ENCODE measurements at places on chromosomes 1 and 21.

GRCh38 chr1:237687804-237688203 is 202.9 kb downstream of the ZP4 start:
- no peak for DNase-seq

DNA sequence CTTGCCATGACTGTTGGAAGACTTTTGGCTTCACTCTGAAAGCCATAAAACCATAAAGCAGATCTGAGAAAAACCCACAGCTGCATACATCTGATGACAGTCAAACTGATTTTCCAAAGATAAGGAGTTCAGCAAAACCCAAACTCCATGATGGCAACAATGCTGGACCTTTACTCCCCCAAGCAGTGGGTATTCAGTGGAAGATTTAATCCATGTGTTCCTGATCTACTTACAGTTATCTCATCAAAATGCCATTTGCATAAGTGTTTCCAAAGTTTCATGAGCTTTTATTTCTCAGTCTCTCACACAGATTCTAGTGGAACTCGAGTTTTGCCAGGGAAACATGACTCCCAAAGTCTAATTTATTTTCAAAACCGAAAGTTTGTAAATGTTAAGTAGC is 184.9 kb downstream of the ZC3H11B start:
- no peak for DNase-seq

DNA sequence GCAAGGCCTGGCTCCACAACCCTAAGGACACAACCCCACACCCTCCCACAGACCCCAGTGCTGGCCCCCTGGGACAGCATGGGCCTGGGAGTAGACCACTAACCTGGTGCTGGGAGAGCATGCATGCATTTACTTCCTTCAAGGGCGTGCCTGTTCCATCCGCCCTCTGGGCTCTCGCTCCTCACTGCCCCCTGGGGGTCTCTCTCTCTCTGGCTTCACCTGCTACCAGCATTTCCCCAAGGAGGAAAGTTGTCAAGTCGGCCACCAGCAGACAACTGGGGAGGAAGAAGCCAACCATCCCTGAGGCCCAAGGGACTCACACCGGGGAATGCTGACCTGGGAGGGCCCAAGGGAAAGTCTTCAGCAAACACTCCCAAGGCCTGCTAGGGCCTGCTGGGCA is 6.5 kb downstream of the LRP8 start:
- DNase-seq: no peak

- no peak for DNase-seq
Measured at GRCh38 chr1:88897070-88897730, 5.8 kb upstream of the GTF2B start.

- DNase-seq: no peak
Measured at GRCh38 chr1:53367503-53368313, 39.8 kb upstream of the LRP8 start.

DNA sequence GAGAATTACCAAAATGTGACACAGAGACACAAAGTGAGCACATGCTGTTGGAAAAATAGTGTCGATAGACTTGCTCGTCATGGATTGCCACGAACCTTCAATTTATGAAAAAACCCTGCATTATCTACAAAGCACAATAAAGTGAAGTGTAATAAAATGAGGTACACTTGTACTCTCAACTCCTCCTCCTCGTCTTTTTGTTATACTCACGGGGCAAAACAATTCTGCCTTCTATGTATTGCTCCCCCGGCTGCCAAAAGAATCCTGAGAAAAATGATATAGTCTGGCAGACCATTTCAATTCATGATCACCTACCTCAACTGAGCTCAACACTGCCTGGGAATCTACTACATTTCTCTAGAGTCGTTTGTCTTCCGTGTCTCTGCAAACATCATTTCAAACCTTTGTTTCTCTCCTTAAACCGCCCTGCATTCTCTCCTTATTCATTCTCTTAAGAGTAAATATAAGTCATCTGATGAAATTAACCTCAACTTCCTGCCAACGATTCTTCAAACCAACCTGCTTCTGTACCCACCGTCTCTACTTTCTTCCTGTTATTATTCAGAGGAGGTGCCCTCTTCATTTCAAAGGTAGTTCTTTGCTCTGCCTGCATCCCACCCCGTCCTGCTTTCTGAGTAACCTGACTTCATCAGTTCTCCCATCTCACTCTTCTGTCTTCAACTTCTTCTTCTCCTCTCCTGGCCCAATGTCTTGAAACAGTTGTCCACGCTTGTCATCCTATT is 12.9 kb upstream of the IL19 start:
- peak; percentile 76 for DNase-seq

- DNase-seq: no peak
Measured at GRCh38 chr1:7048395-7048794, 263.1 kb downstream of the CAMTA1 start.

DNA sequence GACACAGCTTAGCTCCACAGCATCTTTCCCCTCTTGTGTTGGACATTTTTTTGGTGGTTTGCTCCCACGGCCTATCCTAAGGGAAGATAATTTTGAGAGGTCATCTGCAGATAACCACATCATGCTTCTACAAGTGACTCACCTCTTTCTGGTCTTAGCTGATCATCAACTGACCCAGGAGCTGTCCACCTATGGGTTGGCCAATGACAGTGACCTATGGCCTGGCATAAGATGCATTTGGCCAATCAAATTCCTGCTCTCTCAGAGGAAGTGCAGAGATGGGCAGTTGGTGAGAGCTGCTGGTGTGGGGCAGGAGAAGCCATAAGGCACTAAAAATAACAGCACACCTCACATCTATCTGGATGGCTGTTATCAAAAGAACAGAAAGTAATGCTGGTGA is 100.0 kb upstream of the CLDN14 start:
- no peak for DNase-seq

DNA sequence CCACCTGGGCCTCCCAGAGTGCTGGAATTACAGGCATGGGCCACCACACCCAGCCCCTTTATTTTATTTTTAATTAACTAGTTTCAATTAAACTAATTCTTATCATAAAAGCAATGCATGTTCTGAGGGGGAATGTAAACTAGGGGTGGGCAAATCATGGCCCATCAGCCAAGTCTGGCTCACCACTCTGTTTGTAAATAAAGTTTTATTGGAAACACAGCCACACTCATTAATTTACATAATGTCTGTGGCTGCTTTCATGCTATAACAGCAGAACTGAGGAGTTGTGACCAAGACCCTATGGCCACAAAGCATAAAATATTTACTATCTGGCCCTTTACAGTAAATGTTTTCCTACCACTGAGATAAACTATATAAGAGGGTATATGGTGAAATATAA is 28.7 kb upstream of the IPO9 start:
- no peak for DNase-seq

DNA sequence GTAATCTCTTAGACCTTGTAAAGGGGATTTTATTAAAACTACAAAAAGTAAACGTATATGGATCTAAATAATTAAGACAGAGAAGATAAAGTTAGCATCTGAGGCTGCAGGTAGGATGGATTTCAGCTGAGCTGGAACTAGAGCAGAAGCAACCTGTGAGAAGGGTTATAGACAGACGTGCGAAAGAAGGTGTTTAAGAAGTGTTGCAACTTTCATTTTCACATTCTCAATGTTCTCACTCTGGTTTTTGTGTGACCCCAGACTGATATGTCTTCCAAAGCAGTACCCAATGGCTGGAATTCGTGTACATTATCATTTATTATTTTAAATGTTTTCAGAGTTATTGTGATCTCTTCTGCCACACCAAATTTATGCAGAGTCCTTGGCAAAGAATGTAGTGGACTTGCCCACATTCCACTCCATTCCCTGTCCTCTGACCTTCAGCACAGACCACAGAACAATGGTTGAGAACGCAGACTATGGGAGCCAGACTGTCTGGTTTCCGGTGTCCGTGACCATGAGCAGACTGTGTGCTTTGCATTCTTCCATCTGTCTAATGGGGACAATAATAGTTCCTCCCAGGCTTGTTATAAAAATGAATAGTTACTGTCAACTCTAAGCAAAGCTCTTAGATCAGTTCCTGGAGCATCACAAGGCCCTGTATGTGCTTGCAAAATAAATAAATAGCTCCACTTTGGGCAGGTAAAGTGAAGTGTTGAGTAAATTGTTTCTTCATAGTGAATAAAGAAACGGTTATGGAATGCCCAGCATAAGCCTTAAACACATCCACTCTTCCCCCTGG is 140.6 kb upstream of the SAMSN1 start:
- DNase-seq: no peak

DNA sequence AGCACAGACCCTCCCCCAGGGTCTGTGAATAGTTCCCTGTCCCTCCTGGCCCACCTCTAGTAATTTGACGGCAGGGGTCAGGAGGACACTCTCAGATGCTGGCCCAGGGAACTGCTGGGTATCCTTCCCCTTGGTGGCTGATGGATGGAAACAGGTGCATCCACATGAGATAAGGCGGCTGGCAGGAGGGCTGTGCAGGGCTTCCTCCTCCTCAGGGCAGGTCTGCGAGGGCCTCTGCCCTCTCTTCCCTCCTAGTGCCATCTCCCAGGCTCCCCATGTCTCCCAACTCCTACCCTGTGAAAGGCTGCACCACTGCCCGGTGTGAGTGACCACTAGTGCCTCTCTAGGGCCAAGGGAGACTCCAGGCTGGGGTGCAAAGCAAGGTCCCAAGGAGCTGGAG is 123.9 kb downstream of the GLIS1 start:
- no peak for DNase-seq

GRCh38 chr1:10253755-10254154 is 43.4 kb downstream of the KIF1B start:
- DNase-seq: peak; percentile 2

DNA sequence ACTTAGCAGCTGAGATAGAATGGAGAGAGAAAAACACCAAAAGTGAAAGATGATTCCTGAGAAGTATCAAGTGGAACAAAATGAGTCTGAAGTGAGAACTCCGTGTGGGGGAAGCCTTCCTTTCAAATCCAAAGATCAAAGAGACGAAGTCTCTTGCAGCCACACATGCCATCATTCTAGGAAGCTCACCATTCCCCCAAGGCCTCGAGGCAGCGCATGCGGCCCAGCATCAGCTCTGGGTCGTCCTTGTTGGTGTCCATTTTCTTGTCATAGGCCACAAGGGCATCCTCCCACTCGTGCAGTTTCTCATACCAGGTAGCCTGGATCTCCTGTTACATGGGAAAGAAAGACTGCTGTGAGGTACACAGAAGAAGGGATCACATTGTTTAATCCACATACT is 32.2 kb upstream of the ANGPTL7 start:
- DNase-seq: no peak

- DNase-seq: no peak
Measured at GRCh38 chr1:101051688-101052638, 26.4 kb upstream of the DPH5 start.

GRCh38 chr1:73637264-73637663 is 560.7 kb downstream of the LRRIQ3 start:
- DNase-seq: no peak

DNA sequence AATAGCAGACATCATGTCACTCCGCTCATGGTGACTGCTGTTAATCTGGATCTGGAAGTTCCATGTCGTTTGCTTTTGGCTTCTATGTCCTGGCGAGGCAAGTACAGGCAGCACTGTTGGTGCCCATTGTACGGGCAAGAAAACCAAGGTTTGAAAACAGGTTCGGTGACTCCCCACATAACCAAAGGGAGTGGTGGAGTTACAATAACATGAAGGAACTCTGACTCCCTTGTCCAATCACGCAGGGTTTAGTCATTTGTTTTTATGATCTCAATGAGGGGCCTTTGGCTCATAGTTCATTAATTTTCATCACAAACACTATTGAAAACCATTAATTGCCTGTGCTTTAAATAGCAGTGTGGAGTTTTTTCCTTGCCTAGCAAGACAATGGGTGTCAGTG is 82.9 kb upstream of the SSX2IP start:
- peak; percentile 67 for DNase-seq

DNA sequence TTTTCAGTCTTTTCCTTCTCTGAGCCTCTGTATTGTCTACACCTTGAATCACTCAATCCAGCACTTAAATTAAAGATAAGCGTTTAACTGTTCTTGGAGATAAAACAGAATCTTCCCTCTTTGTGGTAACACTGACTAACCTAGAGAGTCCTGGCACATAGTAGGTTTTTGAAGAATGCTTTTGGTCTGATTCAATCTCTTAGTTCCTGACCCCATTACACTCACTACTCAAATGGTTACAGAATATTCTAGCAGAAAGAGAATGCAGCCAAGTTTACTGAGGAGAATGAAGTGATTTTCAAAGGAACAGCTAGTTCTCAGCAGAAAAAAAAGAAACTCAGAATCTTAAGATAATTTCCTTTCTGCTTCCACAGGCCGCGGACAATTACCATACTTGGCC is 309.2 kb upstream of the PRMT6 start:
- DNase-seq: no peak

DNA sequence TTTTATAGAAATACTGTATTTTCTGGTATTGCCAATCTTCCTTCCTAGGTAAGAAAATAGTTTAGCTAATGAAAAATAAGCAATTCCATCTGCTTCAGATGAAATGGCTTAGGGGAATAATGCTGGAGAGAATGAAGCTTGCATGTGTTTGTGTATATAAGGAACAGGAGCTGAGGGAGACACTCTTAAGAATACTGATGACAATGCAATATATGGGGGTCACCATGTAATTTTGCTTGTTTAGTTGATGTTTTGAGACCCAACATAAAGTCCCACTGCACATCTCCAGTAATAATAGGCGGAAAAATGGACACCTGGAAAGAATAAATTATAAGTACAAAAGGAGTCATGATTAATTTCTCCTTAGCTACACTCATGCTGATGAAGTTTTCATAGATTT is 110.8 kb upstream of the BRINP3 start:
- no peak for DNase-seq

GRCh38 chr21:26138615-26139257 is 31.8 kb downstream of the APP start:
- peak; percentile 51 for DNase-seq

DNA sequence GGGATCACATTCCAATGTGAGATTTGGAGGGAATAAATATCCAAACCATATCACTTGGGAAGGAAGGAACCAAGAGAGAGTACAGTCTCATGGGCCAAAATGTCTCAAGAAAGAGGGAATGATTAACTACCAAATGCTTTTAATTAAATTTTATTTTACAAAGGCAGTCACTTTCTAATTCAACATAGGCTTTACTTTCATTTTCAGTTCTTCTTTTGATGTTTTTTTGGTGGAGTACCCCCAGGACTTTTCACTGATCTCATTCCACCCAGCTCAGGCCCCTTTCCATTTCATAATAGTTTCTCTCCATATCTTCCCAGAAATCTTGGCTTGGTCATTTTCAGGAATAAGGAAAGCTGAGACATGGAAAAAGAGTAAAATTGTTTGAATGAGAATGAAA is 5.1 kb upstream of the SLAMF7 start:
- no peak for DNase-seq

DNA sequence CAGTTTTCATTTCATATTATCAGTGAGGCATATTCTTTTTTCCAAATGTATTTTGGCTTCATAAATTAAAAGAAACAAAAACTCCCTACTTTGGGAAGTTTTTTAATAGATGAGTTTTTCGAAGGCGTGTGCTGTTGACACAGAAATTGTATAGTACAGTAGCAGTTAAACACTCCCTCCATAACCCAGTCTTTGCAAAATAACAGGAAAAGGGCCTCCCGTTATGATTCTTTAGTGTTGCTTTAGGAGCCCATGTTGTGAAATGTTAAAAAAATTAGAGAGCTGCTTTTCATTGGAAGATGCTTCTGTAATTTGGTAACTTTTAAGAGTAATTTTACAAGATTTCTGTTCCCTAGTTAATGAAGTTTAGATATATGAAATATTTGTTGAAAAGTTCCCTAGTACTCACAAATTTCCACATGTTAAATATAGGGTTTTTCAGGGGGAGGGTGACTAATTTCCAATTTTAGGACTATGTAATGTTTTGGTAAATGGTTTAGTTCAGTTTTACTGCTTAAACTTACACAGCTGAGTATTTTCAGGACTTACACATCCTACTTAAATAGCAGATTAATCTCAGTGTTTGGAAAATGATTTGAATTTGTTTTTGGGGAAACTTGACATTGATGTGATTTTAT is 2.0 kb downstream of the CAMSAP2 start:
- no peak for DNase-seq
